Stimulated activated CD4-positive, alpha-beta T cell treated with anti-CD3 and anti-CD28 coated beads, Interleukin-1b, Interleukin-23, amount 100 ng/mL, for 1 hour (primary cell): ENCODE measurements at places on chromosomes 4 and X.

DNA sequence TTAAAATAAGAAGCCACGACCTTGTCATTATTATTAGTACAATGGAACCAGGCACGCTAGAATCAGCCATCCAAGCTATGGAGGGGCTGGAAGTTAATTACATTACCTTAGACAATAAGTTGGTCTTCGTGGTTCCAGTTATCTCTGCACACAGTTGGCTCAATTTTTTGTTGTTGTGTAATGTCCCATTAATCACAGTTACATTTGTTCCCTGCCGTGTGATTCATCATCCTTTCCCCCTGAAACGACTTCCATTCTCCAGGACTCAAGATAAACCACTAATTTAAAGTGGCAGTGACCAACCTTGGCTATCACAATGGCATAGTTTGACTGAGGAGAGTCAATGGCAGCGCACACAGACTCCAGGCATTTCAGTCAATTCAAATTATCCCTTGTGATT, 905.0 kb downstream of the RAB28 start:
- no peak for DNase-seq

DNA sequence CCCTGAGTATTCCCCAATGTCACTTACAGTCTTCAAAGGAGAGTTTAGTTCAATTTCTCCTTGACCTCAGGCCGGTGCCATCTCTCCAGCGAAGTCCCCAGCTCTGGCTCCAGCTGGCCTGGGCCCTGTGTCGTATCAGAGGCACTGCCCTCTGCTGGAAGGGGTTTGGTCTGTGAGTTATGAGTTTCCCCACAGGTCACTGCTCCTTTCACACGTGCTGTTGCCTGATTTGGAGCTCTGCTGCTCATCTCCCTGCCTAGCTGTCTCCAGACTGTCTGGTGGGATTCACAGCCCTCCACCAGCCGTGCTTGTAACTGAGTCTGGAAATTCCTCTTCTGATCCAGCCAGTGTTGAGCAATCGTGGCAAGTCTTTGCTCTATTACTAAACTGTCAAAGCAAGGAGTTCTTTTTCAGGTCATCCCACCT, at the start of gene RAP2C:
Gene RAP2C (minus strand): TSS at position 105 of the 426 bp plus-strand sequence. CDS start 2,179 bp downstream, outside the sequence.
- no peak for DNase-seq

DNA sequence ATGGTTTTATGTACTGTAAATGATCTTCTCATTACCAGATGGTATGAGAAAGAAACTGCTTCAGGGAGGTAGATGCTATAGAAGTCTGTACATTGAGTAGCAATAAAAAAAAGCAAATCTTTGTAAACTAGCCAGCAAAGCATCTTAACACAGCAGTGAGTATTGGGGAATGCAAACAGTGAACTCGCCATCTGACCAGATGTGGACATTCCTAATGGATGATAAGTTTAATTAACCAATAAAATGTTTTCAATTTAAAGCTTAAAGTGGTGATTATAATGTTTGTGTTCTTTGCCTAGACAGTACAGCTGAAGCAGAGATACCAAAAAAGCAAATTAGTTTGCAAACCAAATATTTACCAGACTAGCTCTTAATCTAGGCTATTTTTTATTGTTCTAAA, 1144.2 kb downstream of the FAT4 start:
- no peak for DNase-seq

DNA sequence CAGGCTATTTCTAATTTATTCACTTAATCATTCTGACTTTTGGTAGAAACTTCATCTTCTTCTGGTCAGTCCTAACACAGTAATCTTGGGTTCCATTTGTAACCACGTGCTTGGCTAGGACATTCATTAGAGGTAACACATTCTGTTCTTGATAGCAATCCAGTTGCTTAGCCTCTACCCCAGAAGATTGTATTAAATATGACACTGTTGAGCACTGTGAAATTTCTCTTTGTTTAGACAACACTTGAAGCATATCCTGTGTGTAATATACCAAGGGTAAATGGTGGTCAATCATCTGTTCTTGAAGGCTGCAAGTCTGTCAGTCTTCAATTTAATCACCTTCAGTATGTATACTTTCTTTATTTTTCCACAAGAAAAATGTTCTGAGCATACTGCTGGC, 523.0 kb downstream of the ANKRD50 start:
- DNase-seq, result no peak

DNA sequence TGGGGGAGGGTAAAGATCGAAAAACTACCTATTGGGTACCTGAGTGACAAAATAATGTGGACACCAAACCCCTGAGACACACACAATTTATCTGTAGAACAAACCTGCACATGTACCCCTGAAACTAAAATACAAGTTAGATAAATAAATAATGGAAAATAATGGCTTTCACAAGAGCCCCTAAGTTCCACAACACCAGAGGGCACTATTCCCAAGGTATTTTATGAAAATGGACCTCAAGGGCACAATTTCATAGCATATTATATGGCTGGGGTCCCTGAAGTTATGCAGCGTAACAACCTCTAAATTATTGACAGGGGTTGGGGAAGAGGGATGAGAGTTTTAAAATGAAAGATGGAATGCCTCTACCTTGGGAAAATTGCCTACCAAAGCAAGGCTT, 81.3 kb upstream of the TMEM33 start:
- no peak for DNase-seq

GRCh38 chr4:48462363-48462762, 20.8 kb upstream of the SLC10A4 start:
- no peak for DNase-seq

- DNase-seq, result no peak
Measured at GRCh38 chr4:42519803-42520417, 122.6 kb downstream of the SHISA3 start.

DNA sequence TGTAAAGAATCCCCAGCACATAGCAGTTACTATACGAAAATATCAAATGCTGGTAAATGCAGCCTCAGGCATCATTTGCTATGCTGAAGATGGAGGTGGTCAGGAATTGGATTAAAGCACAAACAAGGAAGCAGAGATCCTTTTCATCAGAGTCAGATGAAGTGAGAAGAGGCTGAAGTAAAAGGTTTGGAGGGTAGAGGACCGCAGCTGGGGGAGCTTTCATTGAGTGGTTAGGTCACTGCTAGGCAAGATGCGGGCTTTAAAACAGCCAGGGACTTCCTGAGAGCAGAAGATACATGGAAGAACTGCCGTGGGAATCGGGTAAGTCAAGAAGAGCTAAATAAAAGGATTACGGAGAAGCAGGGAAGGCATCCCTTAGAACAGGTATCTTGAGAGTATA, 351.4 kb downstream of the UNC5C start:
- DNase-seq, result no peak

DNA sequence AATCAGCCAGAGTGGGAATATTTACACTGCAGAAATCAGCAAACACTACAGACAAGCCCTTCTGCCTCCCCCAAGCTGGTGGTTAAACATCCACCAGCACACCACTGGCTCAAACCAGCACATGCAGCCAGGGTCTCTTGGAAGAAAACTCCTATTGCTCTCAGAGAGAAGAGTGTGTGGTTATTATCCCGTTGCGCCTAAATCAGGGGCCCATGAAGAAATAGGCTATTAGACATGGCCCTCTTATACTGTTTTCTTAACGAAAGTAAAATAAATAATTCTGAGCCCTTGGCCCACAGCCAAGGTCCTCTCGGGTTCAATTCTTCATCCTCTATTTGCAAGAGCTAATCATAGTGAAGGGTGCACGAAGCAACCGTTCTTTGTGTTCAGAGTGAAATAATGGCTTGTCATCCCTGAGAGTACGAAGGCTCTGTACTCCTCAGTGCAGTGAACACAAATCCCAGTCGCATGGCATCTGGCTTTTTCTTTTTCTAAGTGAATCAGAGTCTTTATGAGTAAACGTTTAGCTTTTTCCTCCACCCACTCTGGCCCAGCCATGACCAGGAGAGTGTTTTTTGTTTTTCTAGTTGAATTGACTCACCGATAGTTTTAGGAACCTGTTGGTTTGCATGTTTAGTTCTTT, 33.4 kb upstream of the RBM47 start:
- no peak for DNase-seq

DNA sequence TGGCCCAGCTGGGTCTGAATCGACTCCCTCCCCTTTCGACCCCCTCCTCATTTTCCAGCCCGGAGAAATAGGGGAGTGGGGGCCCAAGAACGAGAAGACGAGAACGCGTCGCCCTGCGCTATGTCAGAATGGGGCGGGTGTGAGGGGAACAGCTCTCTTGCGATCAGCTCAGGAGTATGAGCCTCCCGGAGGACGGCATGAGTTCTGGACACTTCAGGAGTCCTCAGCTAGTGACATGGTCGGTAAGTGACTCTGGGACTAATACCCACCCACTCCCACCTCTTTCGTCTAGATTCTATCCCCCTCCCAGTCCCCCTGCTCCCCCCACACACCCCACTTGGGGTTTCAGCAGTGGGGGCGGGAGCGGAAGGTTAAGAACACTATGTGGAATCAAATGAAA, 944 bp downstream of the KLF8 start:
- no peak for DNase-seq

DNA sequence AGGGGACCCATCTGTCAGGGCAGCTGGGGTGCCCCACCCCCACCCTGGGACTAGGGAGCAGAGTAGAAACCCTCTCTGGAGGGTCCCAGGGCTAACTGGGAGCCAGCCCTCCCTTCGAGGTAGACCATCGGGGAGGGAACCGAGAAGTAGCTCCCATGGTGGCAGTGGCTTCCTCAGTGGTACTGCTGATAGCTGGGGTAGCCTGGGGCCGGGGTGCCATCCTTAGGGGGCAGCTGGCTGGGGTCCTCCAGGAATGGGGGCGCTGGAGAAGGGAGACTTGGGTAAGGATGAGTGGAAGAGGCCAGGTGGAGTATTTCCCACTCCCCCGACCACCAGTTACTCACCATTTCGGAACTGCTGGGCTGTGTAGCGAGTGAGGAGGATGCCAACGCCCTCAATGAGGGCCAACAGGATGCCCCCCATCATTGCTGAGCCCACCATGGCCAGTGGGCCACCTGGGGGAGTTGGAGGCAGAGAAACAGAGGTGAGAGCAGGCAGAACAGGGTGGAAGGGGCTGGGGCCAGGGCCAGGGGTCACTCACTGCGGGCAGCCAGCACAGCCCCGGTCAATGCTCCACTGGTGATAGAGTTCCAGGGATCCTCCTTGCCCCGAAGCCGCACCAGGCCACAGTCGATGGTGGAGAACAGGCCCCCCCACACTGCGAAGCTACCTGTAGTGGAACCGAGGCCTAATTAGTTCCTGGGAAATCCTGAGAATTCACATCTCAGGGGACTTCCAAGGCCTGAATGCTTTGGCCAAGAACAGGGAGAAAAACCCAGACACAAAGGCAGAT, 3.8 kb downstream of the TIMM17B start:
- DNase-seq, result no peak

DNA sequence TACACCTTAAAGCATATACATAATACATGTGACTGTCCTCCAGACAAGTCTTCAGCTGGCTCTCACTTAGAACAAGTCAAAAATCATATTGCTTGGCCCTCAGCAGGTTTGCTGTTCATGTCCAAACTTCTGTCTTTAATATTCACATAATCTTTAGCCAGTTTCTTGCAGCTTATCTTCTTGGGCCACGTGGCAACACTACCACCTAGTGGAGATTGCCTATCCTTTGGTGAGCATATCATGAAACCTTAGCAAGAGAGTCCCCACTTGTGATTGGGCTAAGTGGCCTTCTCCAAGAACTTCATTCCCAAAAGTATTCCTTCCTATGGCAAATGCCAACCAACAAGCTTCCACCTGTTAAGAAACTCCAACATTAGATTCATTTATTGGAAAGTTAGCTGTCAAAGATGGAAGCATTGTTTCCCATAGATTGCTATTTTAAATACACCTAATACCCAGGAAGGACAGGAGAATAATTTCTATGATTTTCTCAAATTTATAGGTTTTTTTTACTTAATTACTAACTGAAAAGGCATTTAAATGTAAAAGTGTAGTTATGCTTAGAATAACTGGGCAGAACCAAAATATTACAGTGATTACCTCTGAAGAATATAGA, 231.9 kb upstream of the INTU start:
- DNase-seq, result no peak

- DNase-seq, result no peak
Measured at GRCh38 chrX:33183361-33183760, 28.0 kb downstream of the DMD start.

GRCh38 chr4:34974313-34974680, 1270.0 kb downstream of the ARAP2 start:
- DNase-seq, result no peak

DNA sequence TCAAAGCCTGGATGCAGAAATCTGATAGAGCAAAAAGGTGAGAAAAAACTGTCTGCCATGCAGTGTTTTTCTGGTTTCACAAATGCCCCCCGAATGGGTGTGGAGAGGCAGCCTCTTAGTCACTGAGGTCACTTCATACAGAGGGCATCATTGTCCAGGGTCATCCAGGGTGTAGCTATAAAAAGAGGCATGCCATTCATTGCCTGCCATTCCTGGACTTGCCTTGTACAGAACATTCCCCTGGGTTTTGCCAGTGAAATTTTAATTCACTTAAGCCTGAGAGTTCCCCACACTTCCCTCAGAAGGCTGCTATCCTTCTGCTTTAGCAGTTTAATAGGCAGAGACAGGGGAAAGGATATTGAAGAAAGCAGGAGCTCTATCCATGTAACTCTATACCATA, 230.3 kb downstream of the UNC5C start:
- no peak for DNase-seq

DNA sequence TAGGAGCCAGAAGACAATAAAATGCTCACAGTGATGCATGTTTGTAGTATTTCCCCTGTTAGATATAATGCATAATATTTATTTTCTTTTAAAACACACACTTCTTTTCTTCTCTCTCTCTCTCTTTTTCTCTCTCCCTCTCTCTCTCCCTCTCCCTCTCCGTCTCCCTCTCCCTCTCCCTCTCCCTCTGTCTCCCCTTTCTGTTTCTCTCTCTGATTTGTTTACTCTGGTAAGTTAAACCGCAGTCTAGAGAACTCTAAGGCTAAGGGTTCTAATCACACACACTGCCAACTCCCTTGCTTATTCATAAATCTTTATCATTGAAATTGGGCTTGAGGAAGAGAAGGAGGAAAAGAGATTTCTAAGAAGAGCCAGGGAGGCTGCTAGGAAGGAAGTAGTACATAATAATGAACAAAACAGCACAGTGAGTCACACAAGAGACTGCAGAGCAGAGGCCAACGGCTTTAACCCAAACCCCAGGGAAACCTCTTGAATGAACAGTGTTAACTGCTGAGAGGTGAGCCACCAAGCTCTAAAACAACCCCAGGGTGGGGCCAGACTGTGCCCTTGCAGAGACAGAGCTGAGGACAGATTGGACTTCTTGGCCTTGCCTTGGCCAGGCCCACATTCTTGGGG, 9.1 kb upstream of the PHOX2B start:
- DNase-seq, result no peak

- no peak for DNase-seq
Measured at GRCh38 chrX:138018145-138018799, 452.3 kb downstream of the ZIC3 start.

GRCh38 chr4:22339491-22339890, 176.4 kb downstream of the ADGRA3 start:
- DNase-seq, result no peak

GRCh38 chrX:107029752-107030151, 29.7 kb upstream of the MORC4 start:
- DNase-seq, result no peak

DNA sequence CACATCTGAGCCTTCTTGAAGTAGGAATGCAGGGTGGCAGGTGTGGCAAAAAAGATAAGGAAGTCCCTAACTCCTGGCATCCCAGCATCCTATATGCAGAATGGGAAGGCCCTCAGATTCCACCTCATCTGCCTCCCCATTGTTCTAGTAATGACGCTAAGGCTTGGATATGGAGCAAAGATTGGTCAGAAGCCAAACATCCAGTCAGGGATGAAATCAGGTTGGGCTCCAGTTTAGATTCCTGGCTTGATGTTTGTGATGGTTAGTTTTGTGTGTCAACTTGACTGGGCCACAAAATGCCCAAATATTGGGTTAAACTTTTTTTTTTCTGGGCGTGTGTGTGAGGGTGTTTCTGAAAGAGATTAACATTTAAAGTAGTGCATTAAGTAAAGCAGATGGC, 39.6 kb upstream of the MAGEA4 start:
- DNase-seq, result no peak

GRCh38 chrX:151970661-151971060, 3.8 kb downstream of the GABRE start:
- no peak for DNase-seq
